Dermis microvascular lymphatic vessel endothelial cell (primary cell): ENCODE measurements at places on chromosomes 13 and 19. TPM values are rescaled to one million over a fixed set of nuclear protein-coding genes. Genes with fewer than 3 reads are reported as not detected.

Gene CYP4F3
- not detected in 2 replicates for total RNA-seq

Gene PODNL1
- 0.25 TPM in 1 of 2 replicates, not detected in the other for total RNA-seq

Gene RASL11A
- 1.2 and 2.3 TPM in 2 replicates for total RNA-seq

Gene STAP2
- 28.5 and 38.2 TPM in 2 replicates for total RNA-seq

Gene ZNF813
- total RNA-seq: 2.7 and 6.2 TPM in 2 replicates

Gene CGB2
- not detected in 2 replicates for total RNA-seq

Gene HRC
- not detected in 2 replicates for total RNA-seq

Gene ACP5
- total RNA-seq: 0.26 and 0.38 TPM in 2 replicates

Gene SPACA4
- total RNA-seq: not detected in 2 replicates

Gene PSG11
- total RNA-seq: 0.13 TPM in 2 replicates

Gene ZNF701
- total RNA-seq: 9.5 and 12.3 TPM in 2 replicates

Gene CCL25
- not detected in 2 replicates for total RNA-seq

Gene ACP7
- total RNA-seq: not detected in 2 replicates

Gene PCSK4
- total RNA-seq: 0.26 and 1.0 TPM in 2 replicates

Gene PRR22
- 0.39 and 0.51 TPM in 2 replicates for total RNA-seq

Gene CLIP3
- total RNA-seq: 1.3 and 6.1 TPM in 2 replicates

Gene KCNN4
- total RNA-seq: 0.39 and 0.51 TPM in 2 replicates

Gene HIPK4
- total RNA-seq: under 0.01 TPM in 2 replicates

Gene CEBPG
- total RNA-seq: 23.9 and 26.3 TPM in 2 replicates

Gene GPR4
- 1.0 and 1.5 TPM in 2 replicates for total RNA-seq

Gene CBLC
- total RNA-seq: 0.13 TPM in 1 of 2 replicates, not detected in the other

Gene HSD17B14
- total RNA-seq: 2.8 and 4.2 TPM in 2 replicates

Gene ZNF440
- total RNA-seq: 5.9 and 7.2 TPM in 2 replicates

Gene ZNF829
- total RNA-seq: 1.3 and 1.6 TPM in 2 replicates

Gene CLEC17A
- not detected in 2 replicates for total RNA-seq

Gene PLIN5
- total RNA-seq: 3.5 and 11.1 TPM in 2 replicates

Gene RXFP2
- total RNA-seq: not detected in 2 replicates

Gene SLC7A9
- total RNA-seq: under 0.01 TPM in 2 replicates

Gene ANGPTL4
- 1.0 and 10.7 TPM in 2 replicates for total RNA-seq

Gene TPTE2
- not detected in 2 replicates for total RNA-seq

Gene CIC
- 8.7 and 14.0 TPM in 2 replicates for total RNA-seq

Gene SLC25A41
- total RNA-seq: 0.13 TPM in 2 replicates

Gene ONECUT3
- not detected in 2 replicates for total RNA-seq

Gene HIF3A
- total RNA-seq: 11.9 and 14.8 TPM in 2 replicates

Gene ARRDC5
- total RNA-seq: under 0.01 TPM in 1 of 2 replicates, not detected in the other

Gene ZNF808
- 10.3 and 11.3 TPM in 2 replicates for total RNA-seq

Gene CHMP2A
- 90.8 and 112 TPM in 2 replicates for total RNA-seq

Gene GPR12
- total RNA-seq: not detected in 2 replicates

Gene TMEM86B
- total RNA-seq: 0.26 and 0.89 TPM in 2 replicates

Gene PALM3
- total RNA-seq: under 0.01 TPM in 1 of 2 replicates, not detected in the other

Gene MYO9B
- 27.1 and 38.3 TPM in 2 replicates for total RNA-seq

Gene LILRB2
- not detected in 2 replicates for total RNA-seq

Gene CYP4F11
- total RNA-seq: not detected in 2 replicates

Gene CYP4F2
- total RNA-seq: not detected in 2 replicates

Gene ZNF524
- total RNA-seq: 6.9 and 11.9 TPM in 2 replicates

Gene OR7A5
- not detected in 2 replicates for total RNA-seq

Gene PSG2
- total RNA-seq: not detected in 2 replicates

Gene CCDC194
- not detected in 2 replicates for total RNA-seq
